Pancreas (tissue), 10 donors: ENCODE measurements at places on chromosomes 11 and 22. TPM values are rescaled to one million over a fixed set of nuclear protein-coding genes. Genes with fewer than 3 reads are reported as not detected.

The GGT1 gene
- 38.6 TPM for total RNA-seq

The ME3 gene
- total RNA-seq = 15.4 TPM

DNA sequence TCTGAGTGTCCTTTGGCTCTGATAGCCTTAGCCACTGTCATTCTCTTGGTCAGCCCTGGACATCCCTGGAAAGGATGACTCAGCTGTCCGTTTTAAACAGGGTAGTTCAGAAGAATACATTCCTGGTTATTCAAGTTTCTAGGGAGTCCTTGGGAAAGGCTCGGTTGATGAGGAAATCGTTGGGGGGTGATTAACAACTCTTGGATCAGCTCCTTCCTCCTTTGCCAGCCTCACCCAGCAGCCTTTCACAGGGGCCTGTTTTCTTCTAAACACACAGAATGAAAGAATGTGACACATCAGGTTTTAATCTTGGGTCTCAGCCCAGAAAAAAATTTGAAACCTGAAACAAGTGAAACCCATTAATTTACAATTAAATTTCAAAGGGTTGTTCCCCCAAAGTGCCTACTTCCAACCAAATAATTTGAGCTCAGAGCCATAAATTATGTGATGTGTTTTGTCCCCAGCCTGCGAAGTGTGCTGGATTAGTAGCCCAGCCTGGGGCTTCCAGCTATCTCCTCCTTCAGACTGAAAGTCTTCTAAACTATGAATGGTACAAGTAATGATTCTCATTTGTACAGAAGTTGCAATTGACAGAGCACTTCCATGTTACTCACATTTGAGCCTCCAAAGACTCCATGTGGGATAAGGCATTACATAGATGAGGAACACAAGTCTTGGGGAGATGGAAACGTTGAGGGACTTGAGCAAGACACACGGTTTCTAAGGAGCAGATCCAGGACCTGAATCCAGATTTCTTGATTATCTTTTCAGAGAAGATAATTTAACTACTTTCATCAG is 19.3 kb upstream of the MRGPRX2 start:
- peak; percentile 26 for DNase-seq

GRCh38 chr22:31814942-31815341 is 61.1 kb downstream of the DEPDC5 start:
- DNase-seq = no peak

- DNase-seq = peak; percentile 50
Measured at GRCh38 chr22:32985899-32986765, 72.0 kb downstream of the SYN3 start.

DNA sequence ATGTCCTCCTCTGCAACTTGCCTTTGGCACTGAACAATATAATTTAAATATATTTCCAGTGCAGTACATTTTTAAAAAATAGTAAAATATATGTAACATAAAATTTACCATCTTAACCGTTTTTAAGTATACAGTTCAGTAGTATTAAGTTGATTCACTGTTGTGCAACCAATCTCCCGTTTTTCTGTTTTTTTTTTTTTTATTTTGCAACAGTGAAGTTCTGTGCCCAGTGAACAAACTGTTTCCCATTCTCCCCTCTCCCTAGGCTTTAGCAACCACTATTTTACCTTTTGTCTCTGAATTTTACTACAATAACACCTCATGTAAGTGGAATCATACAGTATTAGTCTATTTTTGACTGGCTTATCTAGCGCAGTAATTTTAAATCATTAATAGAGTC is 13.8 kb downstream of the PRRG4 start:
- no peak for DNase-seq

- no peak for DNase-seq
Measured at GRCh38 chr11:67002921-67003411, 20.0 kb upstream of the SYT12 start.
